MCF 10A (cell line): ENCODE measurements at places on chromosomes 1 and 21. TPM values are rescaled to one million over a fixed set of nuclear protein-coding genes. Genes with fewer than 3 reads are reported as not detected.

The SPATA45 gene
- total RNA-seq, result not detected in 2 replicates

- no peak for DNase-seq
These were observed 19.0 kb downstream of the CDC42 start for GRCh38 chr1:22071511-22071910.

The APOBEC4 gene
- not detected in 2 replicates for total RNA-seq

GRCh38 chr1:116934586-116935207 is 25.0 kb downstream of the PTGFRN start:
- no peak for DNase-seq

The SPRR2D gene
- 430 and 1,071 TPM in 2 replicates for total RNA-seq

The RPE65 gene
- total RNA-seq, result not detected in 2 replicates
